ENCODE measurements at places on chromosomes 2 and 18. TPM values are rescaled to one million over a fixed set of nuclear protein-coding genes. Genes with fewer than 3 reads are reported as not detected.

DNA sequence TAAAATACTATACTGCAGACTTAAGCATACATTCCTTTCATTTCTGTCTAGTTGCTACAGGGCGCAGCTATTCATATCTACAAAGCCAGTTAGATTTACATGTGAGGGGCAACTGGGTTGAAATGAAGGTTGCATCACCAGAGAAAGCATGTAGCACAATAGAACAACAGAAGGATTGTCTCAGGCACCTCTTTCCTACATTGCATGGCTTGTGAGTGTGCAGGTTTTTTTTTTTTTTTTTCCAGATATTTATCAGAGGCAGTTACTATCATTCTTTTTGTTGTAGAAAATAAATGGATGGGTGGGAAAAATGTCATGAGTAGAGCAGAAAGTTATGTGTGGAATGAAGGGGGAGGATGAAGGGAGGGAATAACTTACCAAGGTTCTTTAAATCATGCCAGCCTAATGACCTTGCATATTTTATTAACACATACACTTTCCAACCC is 86.8 kb downstream of the ERBB4 start:
- no peak for DNase-seq

DNA sequence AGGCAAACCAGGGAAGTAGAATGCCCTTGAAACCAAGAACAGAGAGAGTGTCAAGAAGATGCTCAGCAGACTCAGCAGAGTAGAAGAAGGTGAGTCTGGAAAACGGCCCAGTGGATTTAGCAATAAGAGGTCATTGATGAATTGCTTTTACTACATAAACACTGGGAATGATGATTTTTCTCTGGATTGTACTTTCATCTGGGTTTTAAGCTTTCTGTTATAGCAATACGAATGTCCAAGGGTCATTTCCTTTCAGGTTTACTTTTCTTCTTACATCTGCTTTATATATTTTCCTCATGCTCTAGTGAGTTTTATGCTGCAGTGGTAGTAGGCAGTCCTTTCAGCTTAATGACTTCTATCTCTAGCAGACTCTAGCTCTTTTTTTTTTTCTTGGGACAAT is 16.9 kb downstream of the EML6 start:
- DNase-seq = no peak

- no peak for DNase-seq
Measured at GRCh38 chr2:96072746-96073145, 38.0 kb upstream of the GPAT2 start.

GRCh38 chr18:70469916-70470315 is 181.1 kb downstream of the SOCS6 start:
- DNase-seq = no peak

GRCh38 chr2:160109243-160109642 is 46.8 kb upstream of the PLA2R1 start:
- no peak for DNase-seq

DNA sequence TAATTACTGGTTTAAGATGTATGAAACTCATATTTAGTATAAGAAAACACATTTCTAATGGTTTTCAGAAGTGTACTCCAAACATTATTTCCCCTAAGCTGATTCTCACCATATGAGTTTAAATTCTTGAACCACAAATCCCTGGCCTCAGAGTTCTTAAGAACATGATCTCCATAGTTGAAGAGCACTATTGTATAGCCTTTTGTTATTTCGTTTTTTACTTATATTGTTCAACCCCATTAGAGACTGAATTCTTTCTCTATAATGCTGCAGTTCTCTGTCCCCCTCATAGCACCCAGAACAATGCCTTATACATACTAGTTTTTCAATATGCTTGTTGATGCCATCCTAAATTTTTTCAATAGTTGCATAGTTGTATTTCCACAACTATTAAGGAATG is 85.5 kb upstream of the TMEM17 start:
- DNase-seq = no peak

- DNase-seq = no peak
Measured at GRCh38 chr2:10775021-10775780, 37.4 kb downstream of the PDIA6 start.

DNA sequence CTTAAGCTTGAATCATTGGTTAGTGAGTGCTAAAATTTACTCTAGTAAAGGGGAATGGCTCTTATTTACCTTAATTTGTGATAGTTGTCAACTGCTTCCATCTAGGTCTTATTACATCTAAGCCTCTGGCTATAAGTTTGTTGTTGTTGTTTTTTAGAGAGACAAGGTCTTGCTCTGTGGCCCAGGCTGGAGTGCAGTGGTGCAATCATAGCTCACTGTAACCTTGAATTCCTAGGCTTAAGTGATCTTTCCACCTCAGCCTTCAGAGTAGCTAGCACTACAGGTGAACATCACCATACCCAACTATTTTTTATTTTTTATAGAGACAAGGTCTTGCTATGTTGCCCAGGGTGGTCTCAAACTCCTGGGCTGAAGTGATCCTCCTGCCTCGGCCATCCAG is 6.6 kb downstream of the HADHA start:
- no peak for DNase-seq

The FAM124B gene
- 7.4 TPM for polyA plus RNA-seq

The ZFAND2B gene
- 33.3 TPM for polyA plus RNA-seq

The CCBE1 gene
- polyA plus RNA-seq = not detected

The E2F6 gene
- polyA plus RNA-seq = 27.8 TPM
